Memory B cell (primary cell): ENCODE measurements at places on chromosomes 3 and 15.

GRCh38 chr3:170606675-170607074, 20.8 kb upstream of the SLC7A14 start:
- no peak for DNase-seq

GRCh38 chr3:186489507-186489906, 54.7 kb downstream of the CRYGS start:
- DNase-seq = no peak

- no peak for DNase-seq
Measured at GRCh38 chr3:142650001-142650693, 54.0 kb downstream of the PLS1 start.

- DNase-seq = peak; percentile 97
Measured at GRCh38 chr15:45198337-45199135, 10.8 kb upstream of the SHF start.

DNA sequence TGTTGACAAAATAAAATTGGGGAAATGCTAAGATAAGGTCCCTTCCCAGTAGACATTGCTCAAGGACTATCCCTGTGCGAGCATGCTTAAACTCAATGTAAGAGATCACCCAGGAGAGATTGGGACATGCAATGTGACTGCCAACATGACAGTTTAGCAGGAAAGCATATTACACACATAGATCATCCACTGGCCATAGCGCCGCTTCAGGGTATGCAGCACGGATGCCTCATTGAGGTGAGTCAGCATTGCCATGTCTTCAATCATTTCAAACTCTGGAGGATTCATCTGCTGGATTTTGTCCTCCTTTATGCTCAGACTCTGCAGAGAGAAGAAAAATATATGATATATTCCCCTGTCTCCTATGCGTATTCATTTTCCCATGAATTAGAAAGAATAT, 8.9 kb downstream of the MYH15 start:
- no peak for DNase-seq

DNA sequence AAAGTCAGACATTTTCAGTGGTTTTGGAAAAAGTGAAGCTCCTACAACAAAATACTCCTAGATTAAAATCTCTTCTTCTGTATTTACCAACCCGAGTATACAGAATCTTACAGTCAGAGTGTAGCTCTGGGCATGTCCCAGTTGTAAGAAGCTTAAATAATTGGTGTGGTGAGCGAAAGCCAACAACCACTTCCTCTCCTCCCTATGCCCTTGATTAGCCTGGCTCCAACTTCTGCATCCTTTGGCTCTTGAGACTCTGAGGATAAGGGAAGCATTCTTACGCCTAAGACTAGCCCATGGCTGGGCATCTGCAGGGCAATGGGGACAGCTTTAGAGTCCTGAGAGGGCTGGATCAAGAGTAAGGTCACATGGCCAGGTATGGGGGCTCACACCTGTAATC, 25.5 kb downstream of the RFT1 start:
- no peak for DNase-seq

GRCh38 chr15:33587773-33588172, 277.0 kb downstream of the RYR3 start:
- no peak for DNase-seq
